GM23338 (cell line): ENCODE measurements at places on chromosomes 3 and 15.

GRCh38 chr3:3603351-3603750, 195.9 kb upstream of the LRRN1 start:
- no peaks in the 10 kb centered on the region; the same call in 1 of the 2 replicates for H3K27me3 ChIP-seq
- H3K4me3 ChIP-seq = no peak overlapping the region
- H3K36me3 ChIP-seq = no peaks in the 10 kb centered on the region
- no peak for DNase-seq

- peak; percentile 37 for DNase-seq
- H3K36me3 ChIP-seq = no peaks in the 10 kb centered on the region
- H3K27ac ChIP-seq = no peak overlapping the region
- no peak overlapping the region for H3K4me3 ChIP-seq
Observed at GRCh38 chr3:48851407-48851806, 3.7 kb upstream of the PRKAR2A start.

DNA sequence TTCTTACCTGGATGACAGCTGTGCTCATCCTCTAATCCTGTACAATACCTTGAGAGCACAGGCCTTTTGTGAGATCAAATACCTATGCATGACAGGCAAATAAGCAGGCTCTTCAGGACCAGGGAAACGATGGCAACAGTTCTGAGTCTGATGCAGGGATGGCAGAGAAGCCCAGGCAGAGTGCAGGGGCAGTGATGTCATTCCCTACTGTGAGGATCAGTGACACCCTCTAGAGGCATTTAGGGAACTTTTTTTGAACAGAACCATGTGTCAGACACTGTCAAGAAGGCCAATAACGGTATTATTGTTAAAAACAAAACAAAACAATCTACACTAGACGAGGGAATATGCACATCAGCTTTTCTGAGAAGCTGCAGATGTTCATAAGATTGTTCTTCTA, 314.8 kb upstream of the CTDSPL start:
- H3K27ac ChIP-seq = no peak overlapping the region
- H3K4me1 ChIP-seq = no peaks in the 10 kb centered on the region
- DNase-seq = peak; percentile 44
- H3K36me3 ChIP-seq = no peaks in the 10 kb centered on the region

- H3K27ac ChIP-seq = no peak overlapping the region
- DNase-seq = no peak
- no peaks in the 10 kb centered on the region for H3K36me3 ChIP-seq
- H3K4me1 ChIP-seq = no peaks in the 10 kb centered on the region
- no peaks in the 10 kb centered on the region for H3K27me3 ChIP-seq
Observed at GRCh38 chr3:10432931-10433330, 72.5 kb downstream of the ATP2B2 start.

- no peak overlapping the region for H3K4me3 ChIP-seq
- no peaks in the 10 kb centered on the region for H3K27me3 ChIP-seq
- H3K4me1 ChIP-seq = peaks cover 4% of the 10 kb centered on the region; the same call in 1 of the 2 replicates
- no peak overlapping the region for H3K27ac ChIP-seq
Observed at GRCh38 chr3:118641608-118642007, 393.0 kb downstream of the IGSF11 start.

DNA sequence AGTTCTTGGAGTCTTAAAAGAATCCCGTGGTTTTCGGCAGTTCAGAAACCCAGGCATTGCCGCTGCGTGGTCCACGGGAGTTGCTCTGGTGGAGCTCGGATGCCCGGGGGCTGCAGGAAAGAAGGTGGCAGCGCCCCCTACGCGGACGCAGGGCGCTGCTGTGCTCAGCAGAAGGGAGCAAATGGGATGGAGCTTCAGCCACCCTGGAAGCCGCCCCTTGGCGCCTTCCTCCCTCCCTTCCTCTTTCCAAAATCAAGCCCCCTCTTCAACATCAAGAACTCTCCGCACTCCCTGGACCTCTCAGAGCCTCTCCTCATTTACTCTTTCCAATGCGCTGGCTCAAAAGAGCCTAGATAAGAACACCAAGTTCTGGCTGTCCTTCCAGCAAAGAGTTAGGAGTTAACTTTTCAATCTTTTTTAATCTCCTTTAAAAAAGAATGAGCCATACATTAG, 880 bp upstream of the CHRNA7 start:
- DNase-seq = peak; percentile 75
- no peak overlapping the region for H3K27ac ChIP-seq
- peaks cover 7% of the 10 kb centered on the region; the same call in 1 of the 2 replicates for H3K4me1 ChIP-seq
- peaks cover 33% of the 10 kb centered on the region for H3K27me3 ChIP-seq
- H3K36me3 ChIP-seq = no peaks in the 10 kb centered on the region

GRCh38 chr3:176939022-176939817, 258.1 kb downstream of the TBL1XR1 start:
- H3K27me3 ChIP-seq = no peaks in the 10 kb centered on the region
- no peaks in the 10 kb centered on the region for H3K36me3 ChIP-seq
- no peaks in the 10 kb centered on the region for H3K4me1 ChIP-seq
- no peak overlapping the region for H3K27ac ChIP-seq
